ENCODE measurements at places on chromosomes 16 and 17.
A peak's percentile ranks its signal among the peaks of the same experiment; 100 is the strongest.

- no peak for DNase-seq
These were observed 8.8 kb downstream of the JUP start for GRCh38 chr17:41777574-41778188.

DNA sequence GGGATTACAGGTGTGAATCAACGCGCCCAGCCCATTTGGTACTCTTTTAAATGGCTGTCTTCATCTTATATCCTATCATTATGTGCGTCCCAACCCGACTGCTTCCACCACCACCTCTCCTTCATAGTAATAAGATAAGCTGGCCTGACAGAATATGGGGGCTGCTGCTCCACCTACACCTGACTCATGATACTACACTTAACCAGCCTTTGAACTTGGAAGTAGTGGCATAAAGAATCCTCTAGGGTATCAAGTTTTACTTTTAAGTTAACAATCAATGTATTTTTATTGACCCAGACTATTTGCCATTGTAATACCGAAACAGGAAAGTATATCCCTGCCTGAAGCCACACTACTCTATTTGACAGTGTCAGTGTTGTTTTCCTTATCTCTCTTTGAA, 18.8 kb downstream of the PDZD9 start:
- DNase-seq, result no peak

GRCh38 chr17:9120471-9120870, 99.2 kb downstream of the NTN1 start:
- DNase-seq, result peak; percentile 33

GRCh38 chr16:24358117-24358516, 102.0 kb downstream of the CACNG3 start:
- no peak for DNase-seq

GRCh38 chr17:74516561-74517328, 14.5 kb downstream of the CD300LB start:
- DNase-seq, result no peak

GRCh38 chr17:4368341-4368740, 1.9 kb upstream of the UBE2G1 start:
- no peak for DNase-seq

DNA sequence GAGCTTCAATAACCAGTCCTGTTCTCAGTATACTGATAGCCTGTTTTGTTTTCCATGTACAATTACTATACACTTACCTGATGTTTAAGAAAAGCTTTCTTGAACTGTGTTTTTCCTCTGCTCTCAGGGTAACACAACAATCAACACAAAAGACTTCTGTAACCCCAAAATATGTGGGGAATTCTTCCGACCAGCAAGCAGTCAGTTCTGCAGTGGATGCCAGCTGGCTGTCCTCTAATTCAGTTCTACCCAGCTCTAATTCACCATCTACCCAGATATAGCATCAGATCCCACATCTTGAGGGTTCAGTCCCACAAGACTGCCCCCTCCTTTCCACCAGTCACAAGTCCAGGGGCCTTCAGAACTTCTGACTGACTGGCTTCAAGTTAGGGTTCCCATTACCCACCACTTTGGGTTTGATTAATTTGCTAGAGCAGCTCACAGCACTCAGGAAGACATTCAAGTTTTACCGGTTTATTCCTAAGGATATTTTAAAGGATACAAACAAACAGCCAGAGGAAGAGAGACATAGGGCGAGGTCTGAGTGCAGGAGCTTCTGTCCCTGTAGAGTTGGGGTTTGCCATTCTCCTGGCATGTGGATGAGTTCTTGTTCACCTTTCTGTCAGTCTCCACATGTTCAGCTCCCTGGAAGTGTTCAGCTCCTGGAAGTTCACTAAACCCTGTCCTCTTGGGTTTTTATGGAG, 178.2 kb downstream of the CHD9 start:
- DNase-seq, result no peak

GRCh38 chr17:1186923-1187771, 7.4 kb upstream of the ABR start:
- DNase-seq, result peak; percentile 91

DNA sequence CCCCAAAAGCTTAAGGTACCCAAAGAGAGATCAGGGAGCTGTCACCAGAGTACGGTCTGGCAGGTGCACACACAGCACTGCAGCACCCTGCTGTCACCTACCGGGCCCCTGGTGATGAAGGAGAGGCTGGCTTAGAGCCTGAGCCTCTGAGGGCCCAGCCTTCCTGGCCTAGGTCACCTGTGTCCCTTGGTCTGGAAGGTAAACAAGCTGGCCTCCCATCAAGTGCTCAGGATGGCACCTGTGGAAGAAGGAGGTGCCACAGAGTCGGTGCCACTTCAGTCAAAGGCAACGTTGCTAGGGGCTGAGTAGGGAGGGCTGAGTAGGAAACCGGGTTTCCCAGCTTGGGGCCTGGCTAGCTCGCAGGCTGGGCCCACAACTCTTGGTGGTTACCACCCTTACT, 70.7 kb downstream of the COG7 start:
- DNase-seq, result no peak

DNA sequence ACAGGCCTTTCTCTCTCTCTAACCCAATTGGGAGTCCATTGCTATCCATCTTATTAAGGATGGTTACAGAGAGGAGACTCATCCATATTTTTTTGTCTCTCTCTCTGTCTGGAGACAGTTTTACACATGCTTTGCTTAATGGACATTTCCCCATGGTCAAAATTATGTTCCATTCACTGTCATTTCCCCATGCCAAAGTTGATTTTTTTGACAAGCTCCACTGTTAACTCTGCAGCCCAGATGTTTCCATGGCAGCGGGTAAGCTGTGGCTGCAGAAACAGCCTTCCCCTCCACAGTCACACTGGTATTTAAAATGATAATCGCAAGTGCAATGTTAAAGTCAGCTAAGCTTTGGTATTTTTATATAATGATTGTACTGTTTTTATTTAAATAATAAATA, 63.9 kb upstream of the HLF start:
- DNase-seq, result no peak

- no peak for DNase-seq
These were observed 24.3 kb upstream of the MGAT5B start for GRCh38 chr17:76843703-76844484.

DNA sequence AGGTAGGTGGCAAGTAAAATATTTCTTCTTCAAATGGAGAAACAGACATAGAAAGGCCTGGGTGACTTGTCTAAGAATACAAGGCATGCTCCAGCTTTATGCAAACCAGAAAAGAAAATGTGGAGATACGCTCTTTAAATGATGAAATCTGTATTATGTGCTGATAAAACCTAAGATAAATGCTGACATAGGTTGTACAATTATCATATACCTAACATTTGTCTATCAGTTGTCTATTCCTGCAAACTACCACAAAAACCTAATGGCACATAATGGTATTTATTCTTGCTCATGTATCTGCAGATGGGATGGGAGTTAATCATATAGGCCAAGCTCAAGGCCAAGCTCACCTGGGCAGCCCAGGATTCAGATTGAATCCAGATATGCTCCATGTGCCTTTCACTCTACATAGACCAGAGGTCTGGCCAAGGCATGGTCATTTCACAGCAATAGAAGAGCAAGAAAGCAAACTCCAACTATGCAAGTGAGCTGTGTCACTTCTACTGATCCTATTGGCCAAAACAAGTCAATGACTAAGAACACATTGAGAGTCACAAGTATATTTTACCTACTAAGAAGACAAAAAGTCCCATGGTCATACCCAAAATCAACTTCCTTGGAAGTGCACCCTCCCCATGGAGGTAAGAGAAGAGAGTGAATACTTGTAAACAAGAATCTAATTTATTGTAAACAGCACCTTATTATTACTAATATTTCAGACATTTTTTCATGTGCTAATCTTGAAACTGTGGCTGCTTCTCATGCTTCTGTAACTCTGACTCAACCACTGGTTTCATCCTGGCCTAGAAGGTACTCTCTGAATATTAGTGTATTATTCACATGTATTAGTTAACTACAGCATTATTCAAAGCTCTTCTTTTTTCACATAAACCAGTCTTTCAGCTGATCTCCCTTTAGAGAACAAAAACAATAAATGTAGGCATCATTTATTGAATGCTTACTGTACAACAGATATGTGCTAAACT, 270.7 kb upstream of the SOX9 start:
- no peak for DNase-seq

DNA sequence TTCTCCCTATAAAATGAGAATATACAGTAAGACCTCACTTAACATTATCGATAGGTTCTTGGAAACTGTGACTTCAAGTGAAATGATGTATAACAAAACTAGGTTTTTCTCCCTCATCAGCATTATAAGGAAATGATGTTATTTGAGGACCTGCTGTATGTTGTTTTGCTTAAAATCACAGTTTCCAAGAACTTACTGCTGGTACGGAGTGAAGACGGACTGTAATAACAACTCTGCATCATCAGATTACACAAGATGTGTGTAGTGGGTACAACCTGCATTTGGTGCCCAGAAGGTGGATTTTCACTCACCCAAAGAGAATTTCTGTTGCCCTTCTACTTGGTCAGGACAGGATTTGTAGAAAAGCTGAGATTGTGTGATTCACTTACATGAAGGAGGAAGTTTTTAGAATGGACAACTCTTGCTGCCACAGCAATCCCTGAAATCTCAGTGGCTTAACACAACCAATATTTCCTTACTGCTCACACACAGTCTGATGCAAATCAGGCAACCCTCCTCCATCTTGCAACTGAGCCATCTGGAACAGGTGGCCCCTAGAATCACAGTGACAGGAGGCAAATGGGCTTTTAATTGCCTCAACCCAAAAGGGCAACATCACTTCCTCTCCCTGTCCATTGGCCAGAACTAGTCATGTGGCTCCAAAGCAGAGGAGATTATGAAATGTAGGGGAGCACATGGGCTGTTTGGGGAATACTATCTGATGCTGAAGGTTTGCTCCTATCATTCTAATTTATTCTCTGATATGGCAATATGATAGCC, 67.6 kb upstream of the CACNG5 start:
- no peak for DNase-seq

GRCh38 chr16:13322336-13322735, 420.9 kb downstream of the SHISA9 start:
- no peak for DNase-seq

DNA sequence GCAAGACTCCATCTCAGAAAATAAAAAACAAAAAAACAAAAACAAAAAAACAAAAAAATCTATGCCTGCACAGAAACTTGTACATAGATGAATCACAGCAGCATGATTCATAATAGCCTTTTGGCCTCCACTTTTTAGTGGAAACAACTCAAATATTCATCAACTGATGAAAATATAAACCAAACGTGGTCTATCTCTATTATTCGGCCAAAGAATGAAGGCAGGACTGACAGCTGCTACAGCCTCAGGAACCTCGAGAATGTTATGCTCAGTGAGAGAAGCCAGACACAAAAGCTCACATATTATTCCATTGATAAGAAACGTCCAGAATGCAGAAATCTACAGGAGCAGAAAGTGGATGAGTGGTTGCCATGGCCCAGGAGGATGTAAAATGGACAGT, 19.8 kb downstream of the PPL start:
- no peak for DNase-seq

- DNase-seq, result peak; percentile 48
These were observed 1.6 kb downstream of the HEATR3 start for GRCh38 chr16:50067290-50067853.

- no peak for DNase-seq
These were observed 189.2 kb upstream of the AXIN2 start for GRCh38 chr17:65750631-65751115.

- DNase-seq, result no peak
These were observed 5.1 kb upstream of the SOX8 start for GRCh38 chr16:976389-976931.

GRCh38 chr16:69890114-69890891, 60.8 kb upstream of the CLEC18A start:
- peak; percentile 37 for DNase-seq

- DNase-seq, result no peak
These were observed 124.8 kb downstream of the STXBP4 start for GRCh38 chr17:55093353-55093752.

GRCh38 chr17:64282753-64283080, 19.7 kb upstream of the TEX2 start:
- DNase-seq, result no peak

GRCh38 chr16:892536-893255, 78.1 kb downstream of the LMF1 start:
- DNase-seq, result peak; percentile 54

DNA sequence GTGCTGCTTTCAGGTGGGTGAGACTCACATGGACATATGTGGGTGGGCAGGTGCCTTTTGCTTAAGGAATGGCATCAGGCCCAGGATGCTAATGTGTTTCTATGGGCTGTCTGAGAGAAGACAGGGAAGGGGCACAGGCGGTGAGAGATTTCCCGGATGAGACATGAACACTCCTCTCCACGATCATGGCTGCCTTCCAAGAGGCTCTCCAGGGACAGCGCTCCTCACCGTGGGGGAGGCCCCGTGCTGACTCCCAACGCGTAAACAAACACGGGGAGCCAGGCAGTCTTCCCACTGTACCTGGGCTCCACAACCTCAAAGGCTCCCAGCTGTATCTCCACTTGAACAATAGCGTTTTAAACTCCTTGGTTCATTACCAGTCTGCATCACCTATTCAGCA, 42.8 kb downstream of the CDK5R1 start:
- no peak for DNase-seq
